ENCODE measurements at places on chromosomes 11 and 22. TPM values are rescaled to one million over a fixed set of nuclear protein-coding genes. Genes with fewer than 3 reads are reported as not detected.

GRCh38 chr11:80417681-80418080, 976.9 kb upstream of the TENM4 start:
- no peak for DNase-seq

DNA sequence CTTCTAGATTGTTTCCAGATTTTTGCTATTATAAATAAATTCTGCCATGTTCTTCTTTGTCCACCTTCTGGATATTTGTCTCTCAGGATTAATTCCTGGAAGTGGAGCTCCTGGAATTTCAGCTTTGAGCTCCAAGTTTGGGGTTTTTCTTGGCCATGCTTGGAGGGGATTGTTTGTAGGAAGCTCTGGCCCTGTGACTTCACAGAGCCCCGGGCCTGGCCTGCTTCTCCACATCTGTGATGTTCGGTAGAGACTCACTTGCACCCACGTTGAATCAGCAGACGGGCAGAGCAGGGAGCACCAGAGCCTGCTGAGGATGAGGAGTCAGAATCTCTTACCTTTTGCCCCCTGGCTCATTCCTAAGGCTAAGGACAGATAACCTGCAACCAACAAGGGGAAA, 35.7 kb downstream of the LRRC32 start:
- peak; percentile 34 for DNase-seq

GRCh38 chr11:129704831-129705230, 110.8 kb upstream of the TMEM45B start:
- DNase-seq = no peak

GRCh38 chr22:36277482-36278291, 24.8 kb downstream of the APOL1 start:
- no peak for DNase-seq

- no peak for DNase-seq
Measured at GRCh38 chr11:61691380-61692156, 11.4 kb downstream of the DAGLA start.

DNA sequence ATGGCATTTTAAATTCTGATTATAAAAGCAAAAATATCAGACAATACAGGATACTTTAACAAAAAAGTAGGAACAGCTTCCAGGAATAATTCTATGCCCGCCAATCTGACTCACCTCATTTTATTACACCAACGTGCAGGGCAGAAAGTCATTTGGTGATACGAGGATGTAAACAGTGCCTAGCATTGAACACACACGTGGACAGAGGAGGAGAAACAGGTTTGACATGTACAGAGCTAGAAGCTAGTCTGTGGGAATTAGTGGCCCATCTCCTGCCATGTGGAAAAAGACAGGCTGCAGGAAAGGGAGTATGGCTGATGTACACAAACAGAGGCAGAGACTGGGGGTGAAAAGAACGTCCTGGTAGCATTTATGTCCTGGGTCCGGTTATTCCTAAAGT, 9.0 kb upstream of the SPINDOC start:
- DNase-seq = peak; percentile 56

DNA sequence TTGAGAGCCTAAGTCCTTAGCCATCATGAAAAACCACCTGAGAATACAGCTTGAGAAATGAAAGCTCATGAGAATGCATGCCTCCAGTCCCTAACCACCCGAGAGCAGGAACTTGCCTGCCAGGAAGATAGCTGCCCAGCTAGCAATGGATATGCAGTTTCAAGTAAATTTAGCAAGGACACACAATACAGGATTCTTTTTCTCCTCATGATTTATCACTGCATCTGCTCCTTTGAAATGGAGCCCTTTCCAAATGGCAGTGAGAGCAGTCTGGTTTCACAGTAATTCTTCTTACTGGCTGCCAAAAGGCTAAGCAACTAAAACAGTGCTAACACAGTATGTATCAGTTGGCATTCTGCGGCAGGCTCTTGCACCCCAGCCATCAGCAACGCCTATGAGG, 109.9 kb downstream of the MICAL3 start:
- DNase-seq = no peak

- no peak for DNase-seq
Measured at GRCh38 chr22:27602390-27602789, 199.2 kb downstream of the MN1 start.

DNA sequence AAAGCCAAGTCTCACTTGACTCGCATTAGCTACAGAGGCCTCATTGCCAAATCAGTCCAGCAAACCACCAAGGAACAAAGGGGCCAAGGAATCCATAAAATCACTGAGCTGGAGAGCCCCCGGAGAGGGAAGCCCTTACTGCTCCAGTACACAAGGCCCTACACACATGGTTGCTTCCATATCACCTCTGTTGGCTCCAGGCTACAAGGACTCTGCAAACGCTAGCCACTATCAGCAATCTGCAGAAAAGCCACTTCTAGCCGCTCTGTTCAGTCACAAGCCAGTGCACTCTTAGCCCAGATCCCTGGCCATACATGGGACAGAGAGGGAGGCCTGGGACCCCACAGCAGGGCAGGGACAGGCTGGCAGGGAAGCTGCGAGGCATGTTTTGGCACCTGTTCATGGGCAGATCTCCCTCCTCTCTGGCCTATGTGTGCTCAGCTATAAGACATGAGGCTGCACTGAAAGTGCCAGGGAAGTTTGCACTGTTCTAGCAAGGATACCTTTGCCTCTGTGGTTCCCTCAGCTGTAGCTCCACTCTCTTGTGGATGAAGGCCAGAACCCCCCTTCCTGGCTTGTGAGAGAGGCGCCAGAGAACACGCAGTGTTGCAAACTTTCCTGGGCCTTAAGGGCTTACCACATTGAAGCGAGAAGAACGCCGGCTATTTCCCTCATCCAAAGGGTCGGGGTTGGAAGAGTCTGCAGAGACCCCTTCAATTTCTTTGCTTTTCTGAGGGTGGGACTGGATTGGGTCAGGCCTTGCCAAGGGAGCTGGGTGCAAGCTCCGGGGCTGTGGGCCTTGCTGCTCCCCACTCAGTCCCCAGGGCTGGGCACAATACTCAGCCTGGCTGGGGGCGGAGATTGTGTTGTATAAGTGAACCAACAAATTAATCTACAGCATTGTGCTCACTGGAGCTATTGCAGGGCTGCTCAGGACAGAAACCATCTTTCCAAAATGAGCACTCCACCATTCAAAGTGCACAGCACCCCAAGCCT, 108.7 kb upstream of the PITPNB start:
- peak; percentile 49 for DNase-seq

- peak; percentile 61 for DNase-seq
Measured at GRCh38 chr11:35541621-35542375, 16.4 kb upstream of the PAMR1 start.

DNA sequence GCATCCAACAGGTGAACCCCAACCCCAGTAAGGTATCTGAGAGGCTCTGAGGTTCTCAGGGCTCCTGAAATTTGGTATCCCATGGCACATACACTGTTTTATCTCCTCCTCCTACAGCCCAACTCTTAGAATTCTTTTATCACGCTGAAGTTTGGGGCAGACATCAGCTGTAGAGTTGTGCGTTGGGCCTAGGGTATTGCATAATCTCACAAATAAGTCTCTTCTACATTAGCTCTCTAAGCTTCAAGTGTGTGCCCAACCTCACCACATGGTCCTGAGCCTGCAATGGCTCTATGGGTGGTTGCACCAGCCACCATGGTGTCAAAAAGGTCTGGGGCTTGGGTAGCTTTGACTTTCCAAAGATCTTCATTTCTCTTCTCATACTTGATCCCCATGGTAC, 603.0 kb downstream of the BUD13 start:
- DNase-seq = no peak

DNA sequence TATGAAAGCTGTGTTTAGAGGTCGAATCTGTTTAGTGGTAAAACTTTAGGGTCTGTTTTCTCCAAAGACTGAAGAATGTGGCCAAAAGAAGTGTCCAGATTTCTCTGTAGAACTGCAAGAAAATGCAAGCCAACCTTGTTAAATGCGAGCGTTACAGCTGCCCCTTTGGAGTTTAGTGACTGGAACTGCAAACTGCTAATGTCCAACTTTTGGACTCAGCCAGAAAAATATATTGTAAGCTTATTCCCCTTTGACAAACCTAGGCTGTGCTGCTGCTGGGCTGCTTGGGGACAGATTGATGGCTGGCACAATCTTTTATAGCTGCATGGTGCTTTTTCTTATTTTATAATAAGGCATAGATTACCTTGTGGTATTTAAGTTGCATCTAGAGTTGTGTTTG, 3.9 kb downstream of the TEAD1 start:
- DNase-seq = no peak

GRCh38 chr22:11628651-11629511, 3899.1 kb upstream of the OR11H1 start:
- DNase-seq = peak; percentile 43

- DNase-seq = no peak
Measured at GRCh38 chr11:75100314-75100713, 3.6 kb upstream of the OR2AT4 start.

DNA sequence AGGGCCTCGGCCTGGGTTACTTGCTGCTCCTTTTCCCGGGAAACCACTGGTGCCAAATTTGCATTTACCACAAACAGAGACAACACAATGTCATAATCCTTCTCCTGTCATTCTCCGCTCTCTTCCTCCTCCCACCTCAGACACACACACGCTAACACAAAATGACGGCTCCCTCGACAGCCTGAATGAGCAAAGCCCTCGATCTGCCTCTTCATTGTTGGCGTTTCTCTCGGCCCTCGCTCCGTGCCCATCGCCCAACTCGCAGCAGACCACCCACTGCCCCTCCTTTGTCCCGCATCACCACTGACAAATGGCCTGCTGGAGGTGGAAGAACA, 12.5 kb upstream of the TCF20 start:
- DNase-seq = no peak

GRCh38 chr11:59267736-59268475, 55.2 kb upstream of the MPEG1 start:
- DNase-seq = no peak

DNA sequence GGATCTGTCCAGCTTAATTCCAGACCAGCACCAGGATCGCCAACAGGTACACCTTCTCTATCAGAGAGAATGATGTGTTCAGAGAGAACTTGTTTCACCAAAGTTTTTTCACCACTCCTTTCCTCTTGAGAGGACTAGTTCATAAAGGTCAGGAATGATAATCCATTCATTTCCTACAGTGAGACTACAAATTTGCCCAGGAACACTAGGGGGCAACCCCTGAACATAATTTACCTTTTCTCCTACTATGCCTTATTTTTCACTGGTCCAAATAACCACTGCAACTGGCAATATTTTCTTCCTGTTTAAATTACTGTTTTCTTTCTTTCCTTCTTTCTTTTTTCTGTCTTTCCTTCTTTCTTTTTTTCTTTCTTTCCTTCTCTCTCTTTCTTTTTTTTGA, 22.5 kb downstream of the CAVIN3 start:
- no peak for DNase-seq

DNA sequence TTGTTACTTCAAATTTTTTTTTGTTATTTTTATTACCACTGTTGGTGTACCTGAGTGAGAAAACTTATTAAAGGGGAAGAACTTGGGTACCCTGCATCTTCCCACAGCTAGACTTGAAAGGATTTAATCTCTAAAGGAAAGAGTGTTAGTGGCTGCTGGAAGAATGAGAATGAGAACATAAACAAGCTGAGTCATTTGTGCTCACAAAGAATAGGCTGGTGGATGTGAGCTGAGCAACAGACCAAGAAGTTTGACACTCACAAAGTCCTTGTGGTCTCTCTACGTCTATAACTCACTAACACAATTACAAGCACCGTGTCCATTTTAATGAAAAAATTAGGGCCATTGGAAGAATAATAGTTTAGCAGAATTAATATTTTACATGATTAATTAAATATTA, 217.6 kb upstream of the ANO5 start:
- no peak for DNase-seq

DNA sequence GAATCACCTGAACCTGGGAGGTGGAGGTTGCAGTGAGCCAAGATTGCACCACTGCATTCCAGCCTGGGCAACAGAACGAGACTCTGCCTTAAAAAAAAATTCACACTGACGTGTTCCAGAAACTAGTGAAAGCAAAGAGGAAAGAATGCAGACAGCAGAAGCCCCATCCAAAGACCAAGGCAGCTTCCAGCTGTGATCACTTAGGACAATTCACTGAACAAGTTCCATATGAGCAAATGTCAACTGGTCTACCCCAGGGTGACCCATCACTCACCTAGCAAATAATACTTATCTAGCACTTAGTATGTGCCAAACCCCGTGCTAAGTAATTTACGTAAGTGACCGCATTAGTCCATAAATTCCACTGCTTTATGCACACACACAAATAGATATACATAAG, 138.9 kb downstream of the LARGE1 start:
- no peak for DNase-seq

DNA sequence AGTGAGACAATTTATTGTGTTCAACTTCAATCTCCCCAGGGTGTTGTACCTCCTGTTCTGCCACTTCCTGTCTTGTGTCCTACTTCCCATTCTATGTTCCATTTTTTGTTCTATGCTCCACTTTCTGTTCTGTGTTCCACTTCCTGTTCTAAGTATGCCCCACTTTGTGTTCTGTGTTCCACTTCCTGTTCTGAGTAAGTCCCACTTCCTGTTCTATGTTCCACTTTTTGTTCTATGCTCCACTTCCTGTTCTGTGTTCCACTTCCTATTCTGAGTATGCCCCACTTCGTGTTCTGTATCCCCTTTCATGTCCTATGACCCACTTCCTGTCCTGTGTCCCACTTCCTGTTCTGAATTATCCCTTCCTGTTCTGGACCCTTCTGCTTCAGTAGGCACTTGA, 732.7 kb downstream of the TBC1D22A start:
- DNase-seq = no peak

DNA sequence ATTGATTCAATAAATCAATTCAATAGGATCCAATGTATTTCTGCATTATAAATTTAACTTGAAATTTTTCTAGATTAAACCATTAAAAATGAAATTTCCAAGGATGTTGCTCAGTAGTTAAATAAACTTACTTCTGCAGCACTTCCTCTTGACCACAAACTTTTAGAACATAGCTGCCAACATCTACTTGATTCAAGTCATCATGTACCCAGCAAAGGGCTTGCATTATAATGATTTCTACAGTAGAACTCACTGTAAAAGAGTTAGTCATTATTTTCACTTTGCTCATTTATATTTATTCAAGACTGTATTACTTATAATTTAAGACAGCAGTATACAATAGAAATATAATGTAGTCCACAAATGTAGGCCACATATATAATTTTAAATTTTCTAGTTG, 59.2 kb downstream of the PIK3C2A start:
- no peak for DNase-seq

GRCh38 chr11:88508418-88508758, 170.9 kb upstream of the CTSC start:
- DNase-seq = no peak

DNA sequence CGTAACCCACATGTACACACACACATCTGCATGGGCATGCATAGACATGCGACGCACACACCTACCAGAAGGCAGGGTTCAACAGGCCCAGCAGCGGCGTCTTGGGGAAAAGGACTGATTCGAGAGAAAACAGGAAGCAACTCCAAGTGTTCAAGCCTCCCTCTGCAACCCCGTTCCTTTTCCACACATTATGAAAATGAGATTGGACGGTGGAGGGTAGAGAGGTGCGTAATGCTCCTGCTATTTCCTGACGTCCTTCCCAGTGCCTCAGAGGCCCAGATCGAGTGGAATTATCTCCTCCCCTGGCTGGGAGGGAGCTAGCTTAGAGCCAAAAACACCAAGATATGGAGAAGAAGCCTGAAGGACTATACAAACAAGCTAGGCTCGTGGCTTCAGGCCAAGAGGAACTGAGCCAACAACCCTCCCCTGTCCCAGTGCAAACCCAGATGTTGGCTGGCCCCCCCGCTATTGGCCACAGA, 289.2 kb downstream of the MN1 start:
- DNase-seq = peak; percentile 78

The F2 gene
- not detected for total RNA-seq

The CNTF gene
- 1.8 TPM for total RNA-seq

The CLMP gene
- 34.4 TPM for total RNA-seq

The TOLLIP gene
- total RNA-seq = 122 TPM

The MAJIN gene
- total RNA-seq = not detected

The MUC2 gene
- total RNA-seq = 0.39 TPM

The TMEM135 gene
- 25.5 TPM for total RNA-seq

The C11orf65 gene
- 1.5 TPM for total RNA-seq

The PDE3B gene
- 35.9 TPM for total RNA-seq

The FAM181B gene
- total RNA-seq = 10.4 TPM

Data from ureter (tissue), 1 donor.